Right atrium auricular region (tissue), 2 donors: ENCODE measurements at places on chromosomes 1 and 21.

GRCh38 chr1:35886577-35887431 lies 3.8 kb downstream of the AGO1 start:
- no peak for DNase-seq

DNA sequence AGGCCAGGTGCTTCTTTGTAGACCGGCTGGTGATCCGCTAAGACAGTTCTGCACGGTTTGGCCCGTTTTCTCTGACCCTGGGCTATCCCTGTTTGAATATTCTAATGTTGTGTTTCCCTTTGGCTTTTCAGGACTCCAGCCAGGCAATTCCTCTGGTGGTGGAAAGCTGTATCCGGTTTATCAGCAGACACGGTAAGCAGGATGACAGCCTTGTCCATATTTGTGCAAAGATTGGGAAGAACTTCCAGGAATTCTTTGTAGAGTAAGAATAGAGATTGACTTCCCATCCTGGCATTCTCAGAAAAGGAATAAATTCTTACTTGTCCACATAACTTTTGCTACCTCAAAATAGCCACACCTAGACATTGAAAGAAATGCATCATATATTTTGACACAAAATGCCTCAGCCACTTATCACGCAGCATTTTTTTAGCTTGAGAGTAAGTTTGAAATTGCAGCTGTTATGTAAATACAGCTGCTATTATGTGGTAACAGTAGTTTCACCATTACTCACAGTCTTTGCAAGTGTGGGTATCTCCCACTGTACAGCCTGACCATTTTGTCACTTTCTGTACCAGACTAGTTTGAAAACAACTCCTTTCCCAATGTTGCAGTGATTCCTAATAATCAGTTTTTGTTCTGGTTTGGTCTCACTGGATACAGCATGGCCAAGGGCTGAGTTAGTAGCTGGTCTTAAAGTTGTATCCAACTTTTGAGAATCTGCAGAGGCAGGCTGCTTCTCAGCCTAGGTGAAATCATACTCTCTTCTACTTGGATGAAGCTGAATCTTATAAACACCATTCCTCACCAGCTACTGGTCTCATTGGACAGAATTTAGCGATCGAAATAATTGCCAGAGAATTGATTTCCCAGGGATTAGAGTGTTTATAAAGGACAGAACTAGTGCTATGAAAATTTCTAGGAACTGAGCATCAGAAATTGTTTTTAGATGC lies 40.0 kb upstream of the IKBKE start:
- no peak for DNase-seq

- DNase-seq: no peak
These were observed 87.0 kb downstream of the SIPA1L2 start for GRCh38 chr1:232542633-232543593.

DNA sequence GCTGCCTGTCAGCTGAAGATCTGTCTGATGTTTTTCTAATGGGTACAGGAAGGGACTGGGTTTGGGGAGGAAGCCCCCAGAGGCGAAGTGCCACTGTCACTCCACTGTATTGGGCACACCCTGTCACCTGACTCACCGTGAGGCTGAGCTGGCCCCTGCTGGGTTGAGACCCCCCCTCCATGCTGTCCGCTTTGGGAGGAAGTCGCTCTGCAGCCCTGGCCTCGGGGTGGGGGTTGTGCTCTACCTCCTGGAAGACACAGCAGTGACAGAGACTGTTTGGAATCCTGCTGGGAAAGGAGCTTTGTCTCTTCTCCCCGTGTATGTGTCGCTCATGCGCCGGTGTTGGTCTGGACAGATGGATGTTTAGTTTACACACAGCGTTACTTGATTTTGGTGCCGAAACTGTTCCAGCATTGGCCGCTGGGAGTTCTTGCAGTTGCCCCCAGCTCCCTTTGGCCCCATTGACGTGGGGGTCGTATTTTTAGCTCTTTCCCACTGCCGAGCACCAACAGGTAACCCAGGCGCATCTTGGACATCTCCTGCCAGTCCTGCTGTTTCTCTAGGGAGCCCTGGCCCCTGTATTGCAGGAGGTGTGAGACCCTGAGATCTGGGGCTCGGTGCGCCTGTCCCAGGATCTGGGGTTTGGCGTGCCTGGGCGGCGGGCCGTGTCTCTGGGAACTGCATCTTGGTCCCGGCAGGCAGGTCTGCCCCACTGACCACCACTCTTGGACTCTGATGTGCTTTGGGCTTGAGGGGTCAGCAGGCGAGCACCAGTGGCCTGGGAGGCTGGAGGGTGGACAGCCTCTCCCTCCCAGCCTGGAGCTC lies 30.3 kb downstream of the SLX9 start:
- DNase-seq: no peak

GRCh38 chr1:6330410-6330911 lies 63.1 kb downstream of the ACOT7 start:
- no peak for DNase-seq

DNA sequence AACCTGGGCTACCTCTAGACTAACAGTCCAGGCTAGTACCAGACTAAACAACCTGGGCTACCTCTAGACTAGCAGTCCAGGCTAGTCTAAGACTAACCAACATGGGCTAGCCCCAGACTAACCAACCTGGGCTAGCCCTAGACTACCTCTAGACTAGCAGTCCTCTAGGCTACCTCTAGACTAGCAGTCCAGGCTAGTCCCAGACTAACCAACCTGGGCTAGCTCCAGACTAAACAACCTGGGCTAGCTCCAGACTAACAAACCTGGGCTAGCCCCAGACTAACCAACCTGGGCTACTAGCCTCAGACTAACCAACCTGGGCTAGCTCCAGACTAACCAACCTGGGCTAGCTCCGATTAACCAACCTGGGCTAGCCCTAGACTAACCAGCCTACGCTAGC lies 2.0 kb downstream of the TFF2 start:
- no peak for DNase-seq

GRCh38 chr1:100989306-100990077 lies 36.1 kb downstream of the DPH5 start:
- no peak for DNase-seq
